ENCODE measurements at places on chromosomes 2 and 18. TPM values are rescaled to one million over a fixed set of nuclear protein-coding genes. Genes with fewer than 3 reads are reported as not detected.

OR6B2 gene
- total RNA-seq = not detected

- no peak for DNase-seq
Measured at GRCh38 chr2:194319222-194319992, 1337.6 kb upstream of the SLC39A10 start.

DNA sequence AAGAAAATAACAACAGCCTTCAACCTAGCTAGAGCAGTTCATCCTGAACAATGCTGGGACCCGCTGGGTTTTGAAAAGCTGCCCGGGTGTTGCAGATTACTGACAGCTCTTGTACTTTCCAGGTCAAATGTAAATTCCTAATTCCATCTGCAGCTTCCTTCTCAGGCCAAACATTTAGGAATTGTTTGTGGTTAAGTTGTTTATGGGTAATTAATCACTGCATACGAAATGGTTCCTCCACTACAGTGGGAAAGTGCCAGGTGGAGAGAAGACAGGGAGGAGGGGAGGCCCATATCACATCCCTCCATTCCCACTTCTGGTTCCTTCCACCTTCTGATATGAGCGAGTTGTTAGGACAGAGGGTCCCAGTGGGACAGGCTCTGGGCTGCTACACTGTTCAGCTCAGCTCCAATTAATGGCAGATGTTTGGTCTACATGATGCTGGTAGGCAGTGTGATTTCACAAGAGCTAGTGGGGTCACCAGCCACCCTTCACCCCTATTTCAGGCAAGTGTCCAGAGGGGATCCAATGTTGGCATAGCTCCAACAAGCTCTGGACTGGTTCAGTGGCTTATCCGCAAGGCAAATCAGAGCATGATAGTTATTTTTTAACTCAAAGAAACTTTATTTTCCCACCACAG is 112.9 kb upstream of the ACAA2 start:
- no peak for DNase-seq

DNA sequence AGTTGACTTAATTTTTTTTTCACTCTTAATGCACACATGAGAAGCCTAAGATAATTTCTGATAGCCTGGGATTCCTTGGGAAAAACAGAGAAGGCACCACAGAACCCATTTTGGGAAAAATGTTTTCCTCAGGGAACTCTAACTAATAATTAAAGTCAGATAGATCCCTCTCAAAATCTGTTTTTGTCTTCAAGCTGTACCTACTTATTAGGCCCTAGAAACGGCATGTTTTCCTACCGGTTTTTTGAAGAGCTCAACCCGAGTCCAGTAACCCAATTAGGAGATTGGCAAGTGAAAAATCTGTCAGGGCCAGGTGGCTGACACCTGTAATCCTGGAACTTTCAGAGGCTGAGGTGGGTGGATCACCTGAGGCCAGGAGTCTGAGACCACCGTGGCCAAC is 16.1 kb upstream of the PDK1 start:
- DNase-seq = no peak

GRCh38 chr18:58579561-58580047 is 49.3 kb downstream of the ALPK2 start:
- no peak for DNase-seq

- DNase-seq = no peak
Measured at GRCh38 chr2:126852361-126852760, 46.3 kb upstream of the TEX51 start.

SERPINB2 gene
- not detected for total RNA-seq

DNA sequence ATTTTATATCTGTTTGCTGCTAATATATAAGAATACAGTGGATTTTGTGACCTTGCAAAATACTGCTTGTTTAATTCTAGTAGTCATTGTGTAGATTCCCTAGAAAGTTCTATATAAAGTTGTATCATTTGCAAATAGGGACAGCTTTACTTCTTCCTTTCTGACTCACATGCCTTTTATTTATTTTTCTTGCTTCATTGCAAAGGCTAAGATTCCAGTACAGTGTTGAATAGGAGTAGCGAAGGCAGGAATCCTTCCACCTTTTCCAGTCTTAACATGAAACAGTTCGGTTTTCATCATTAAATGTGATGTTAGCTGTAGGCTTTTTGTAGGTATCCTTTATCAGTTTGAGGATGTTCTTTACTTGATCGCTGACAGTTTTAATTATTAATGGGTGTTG is 58.1 kb downstream of the DGKD start:
- no peak for DNase-seq

NIF3L1 gene
- 37.6 TPM for total RNA-seq

DNA sequence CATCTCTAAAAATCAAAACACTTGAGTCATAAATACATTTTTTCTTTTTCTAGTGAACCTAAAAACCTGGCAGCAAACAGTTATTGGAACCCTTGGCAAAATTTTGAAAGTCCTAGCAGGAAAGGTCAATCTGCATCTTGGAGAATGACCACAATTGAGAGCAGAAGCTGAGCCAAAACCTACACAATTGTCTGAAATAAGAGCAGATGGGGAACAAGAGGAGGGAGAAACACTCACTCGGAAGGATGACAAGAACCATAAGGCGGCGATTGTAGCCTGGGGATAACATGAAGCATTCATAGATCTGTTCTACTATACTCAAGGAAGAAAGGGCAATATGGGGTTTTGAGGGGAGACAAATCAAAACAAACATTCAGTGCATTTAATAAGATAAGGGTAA is 117.0 kb downstream of the CHN1 start:
- DNase-seq = no peak

DNA sequence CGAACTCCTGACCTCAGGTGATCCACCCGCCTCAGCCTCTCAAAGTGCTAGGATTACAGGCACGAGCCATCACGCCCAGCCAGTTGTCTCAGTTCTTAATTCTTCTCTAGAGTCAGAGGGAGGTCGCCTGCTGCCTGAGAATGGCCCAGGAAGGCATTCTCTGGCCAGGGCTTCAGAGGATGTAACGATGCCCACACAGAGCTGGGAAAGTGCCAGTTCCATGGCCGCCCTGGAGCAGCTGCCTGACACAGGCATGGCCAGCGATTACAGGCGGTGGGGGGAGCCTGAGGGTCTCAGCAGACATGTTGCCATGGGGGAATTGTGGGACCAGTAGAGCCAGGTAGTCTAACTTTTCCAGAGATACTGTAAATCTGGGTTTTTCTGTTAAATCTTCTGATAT is 25.6 kb upstream of the DNMT3A start:
- no peak for DNase-seq

TMEM163 gene
- 2.3 TPM for total RNA-seq

DNA sequence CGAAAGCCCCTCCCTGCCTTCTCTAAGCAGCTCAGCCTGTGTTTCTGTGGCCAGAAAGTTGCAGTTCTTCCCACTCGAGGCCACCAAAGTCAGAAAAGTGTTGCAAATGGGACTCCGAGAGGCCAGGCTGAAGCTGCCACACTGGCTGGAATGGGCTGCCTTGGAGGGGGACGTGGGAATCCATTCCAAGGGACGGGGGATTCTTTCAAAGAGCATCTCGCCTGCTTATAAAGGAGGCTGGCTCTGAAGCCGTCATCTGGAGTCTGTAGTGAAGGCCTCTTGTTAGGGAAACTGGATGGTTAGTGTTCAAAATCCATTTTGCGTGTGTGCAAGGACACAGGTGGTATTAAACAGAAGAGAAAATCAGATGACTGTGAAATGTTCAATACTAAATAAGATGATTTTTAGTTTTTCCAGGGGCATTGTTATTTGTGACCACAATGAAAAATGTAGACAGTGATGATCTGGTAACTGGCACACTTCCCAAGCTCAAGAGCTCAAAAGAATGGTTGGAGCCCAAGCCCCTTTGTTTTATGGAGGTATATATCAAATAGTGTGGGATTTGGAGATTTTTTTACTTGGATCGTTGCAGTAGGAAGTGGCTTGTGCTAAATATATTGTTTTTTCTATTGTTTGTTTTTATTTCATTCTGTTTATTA is 782 bp downstream of the FAM228B start:
- DNase-seq = no peak

- no peak for DNase-seq
Measured at GRCh38 chr18:77165503-77166188, 33.1 kb upstream of the MBP start.

- DNase-seq = no peak
Measured at GRCh38 chr18:9722691-9723090, 14.6 kb downstream of the RAB31 start.

SNTG2 gene
- total RNA-seq = 0.37 TPM

- no peak for DNase-seq
Measured at GRCh38 chr18:58896734-58897508, 32.2 kb downstream of the ZNF532 start.

LONRF2 gene
- 0.21 TPM for total RNA-seq

DNA sequence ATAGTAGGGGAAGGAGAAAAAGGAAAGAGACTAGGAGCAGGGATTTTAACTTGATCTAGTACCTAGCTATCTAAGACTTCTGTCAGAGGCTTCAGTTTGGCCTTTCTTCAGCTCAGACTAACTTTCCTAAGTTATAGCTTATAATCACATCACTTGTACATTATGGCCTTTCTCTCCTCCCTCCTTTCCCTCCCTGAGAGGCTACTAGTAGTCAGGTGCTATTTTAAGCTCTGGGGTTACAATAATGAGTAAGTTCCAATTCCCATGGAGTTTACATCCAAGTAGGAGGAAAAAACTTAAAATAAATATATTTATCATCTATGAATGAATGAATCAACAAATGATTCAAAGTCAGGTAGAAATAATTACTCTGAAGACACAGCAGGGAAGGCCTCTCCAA is 90.8 kb upstream of the CDKL4 start:
- no peak for DNase-seq

DNA sequence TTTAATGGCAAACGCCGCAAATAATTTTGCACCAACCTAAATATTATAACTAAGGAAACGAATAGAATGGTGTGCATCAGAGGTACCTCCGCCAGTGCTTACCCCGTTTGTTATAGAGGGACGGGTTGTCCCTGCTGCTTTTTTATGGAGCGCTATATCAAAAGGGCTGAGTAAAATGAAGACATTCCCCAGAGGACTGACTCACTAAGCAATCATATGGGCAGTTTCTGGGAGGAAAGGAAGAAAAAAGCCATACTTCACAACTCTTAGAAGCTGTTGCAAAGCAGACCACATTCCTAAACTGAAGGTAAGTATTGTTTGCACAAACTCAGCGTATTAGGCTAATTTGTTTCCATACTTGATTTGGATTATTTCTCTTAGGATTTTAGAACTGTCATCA is 12.9 kb downstream of the ID2 start:
- DNase-seq = no peak

DNA sequence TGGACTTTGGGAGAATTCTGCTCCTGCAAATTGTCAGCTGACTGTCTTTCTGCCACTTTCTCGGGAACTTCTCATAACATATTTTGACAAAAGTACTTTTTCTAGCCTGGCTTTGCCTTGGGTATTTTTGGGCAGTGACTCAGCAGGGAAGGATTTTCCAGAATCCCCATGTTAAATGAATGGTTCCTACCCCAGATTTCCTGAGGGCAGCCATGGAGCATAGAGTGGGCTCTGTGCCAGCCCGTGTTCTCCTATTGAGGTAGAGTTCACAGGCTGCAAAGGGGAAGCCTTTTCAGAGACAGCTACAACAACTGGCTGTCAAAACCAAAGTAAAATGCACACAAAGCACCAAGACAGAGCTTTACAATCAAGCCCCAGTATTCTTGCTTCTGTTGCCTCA is 59.8 kb downstream of the BMP10 start:
- no peak for DNase-seq

- peak; percentile 59 for DNase-seq
Measured at GRCh38 chr2:222318026-222318711, 19.4 kb upstream of the PAX3 start.

GAREM1 gene
- total RNA-seq = not detected

CABYR gene
- 1.2 TPM for total RNA-seq

SPP2 gene
- not detected for total RNA-seq

- peak; percentile 36 for DNase-seq
Measured at GRCh38 chr2:3635171-3635974, 22.6 kb upstream of the ALLC start.

DNA sequence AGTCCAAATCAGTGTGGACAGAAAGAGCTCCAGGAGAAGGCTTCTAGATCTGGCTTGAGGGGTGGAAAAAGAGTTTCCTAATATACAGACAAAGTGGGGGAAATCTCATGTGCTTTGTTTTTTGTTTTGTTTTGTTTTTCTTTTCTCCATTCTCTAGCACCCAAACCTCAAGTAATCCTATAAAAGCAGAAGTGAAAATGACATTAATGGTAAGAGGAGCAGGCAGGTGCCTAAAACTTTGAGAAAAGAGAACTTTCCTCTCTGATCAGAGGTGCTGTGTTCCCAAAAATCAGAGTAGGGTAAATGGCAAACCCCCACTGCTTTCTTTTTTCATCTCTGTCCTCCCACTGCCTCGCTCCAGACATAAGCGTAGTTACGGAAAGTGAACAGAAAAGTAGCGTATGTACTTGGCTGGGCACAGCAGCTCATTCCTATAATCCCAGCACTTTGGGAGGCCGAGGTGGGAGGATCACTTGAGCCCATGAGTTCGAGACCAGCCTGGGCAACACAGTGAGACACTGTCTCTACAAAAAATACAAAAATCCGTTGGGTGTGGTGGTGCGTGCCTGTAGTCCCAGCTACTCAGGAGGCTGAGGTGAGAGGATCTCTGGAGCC is 77.8 kb downstream of the FAM161A start:
- DNase-seq = peak; percentile 16

MOGAT1 gene
- total RNA-seq = not detected

RNF125 gene
- total RNA-seq = 26.1 TPM

GRCh38 chr2:146716591-146716990 is 1128.2 kb upstream of the ACVR2A start:
- DNase-seq = no peak

- DNase-seq = no peak
Measured at GRCh38 chr2:70984228-70984575, 5.8 kb downstream of the ANKRD53 start.

GRCh38 chr2:61434314-61434713 is 36.6 kb downstream of the USP34 start:
- no peak for DNase-seq

- DNase-seq = no peak
Measured at GRCh38 chr18:60446821-60447220, 74.2 kb upstream of the MC4R start.

DNA sequence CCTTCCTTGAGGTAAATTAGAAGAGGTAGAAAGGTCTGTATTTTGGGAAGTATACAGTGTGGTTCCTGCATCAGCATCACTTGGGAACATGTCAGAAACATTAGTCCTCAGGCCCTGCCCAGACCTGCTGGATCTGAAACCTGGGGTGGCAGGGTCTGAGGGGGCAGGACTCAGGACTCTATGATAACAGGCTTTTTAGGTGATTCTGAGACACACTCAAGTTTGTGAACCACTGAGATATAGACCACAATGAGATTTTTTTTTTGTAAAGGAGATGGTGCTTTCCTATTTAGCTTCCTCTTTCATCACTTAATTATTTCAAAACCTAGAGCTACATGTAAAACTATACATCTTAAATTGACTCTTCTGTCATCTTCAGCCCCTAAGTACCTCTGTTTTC is 262.7 kb upstream of the SPOPL start:
- no peak for DNase-seq

INPP1 gene
- total RNA-seq = 13.7 TPM

GRCh38 chr2:205695460-205695991 is 13.2 kb downstream of the NRP2 start:
- DNase-seq = no peak

DNA sequence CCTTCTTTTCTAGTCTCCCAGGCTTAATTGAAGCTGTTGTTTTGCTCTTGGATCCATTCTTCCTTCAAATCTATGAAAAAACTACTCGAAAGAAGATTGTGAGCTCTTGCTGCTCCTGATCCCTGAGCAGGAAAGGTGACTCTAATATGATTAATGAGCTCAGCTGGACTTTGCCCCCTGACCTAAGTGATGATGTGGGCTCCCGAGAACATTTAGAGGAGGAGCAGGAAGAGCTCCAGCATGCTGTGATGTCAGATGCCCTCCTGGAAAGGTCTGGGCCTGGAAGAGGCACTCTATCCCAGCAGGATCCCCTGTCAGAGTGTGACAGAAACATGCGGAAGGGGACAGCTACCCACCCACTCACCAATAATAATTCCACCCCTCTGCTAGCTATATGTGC is 117.9 kb upstream of the PELI1 start:
- no peak for DNase-seq

Measured in activated CD8-positive, alpha-beta memory T cell treated with anti-CD3 and anti-CD28 coated beads, Interleukin-2, amount 10 ng/mL, durations not matched to agents 7 days and 5 days (primary cell).